Activated CD4-positive, alpha-beta T cell treated with anti-CD3 and anti-CD28 coated beads, Interleukin-2, amount 50 U/mL, for 4 hours (primary cell): ENCODE measurements at places on chromosomes 5 and 9.

GRCh38 chr5:177402271-177403043, 2.0 kb upstream of the PFN3 start:
- peak; percentile 64 for DNase-seq

DNA sequence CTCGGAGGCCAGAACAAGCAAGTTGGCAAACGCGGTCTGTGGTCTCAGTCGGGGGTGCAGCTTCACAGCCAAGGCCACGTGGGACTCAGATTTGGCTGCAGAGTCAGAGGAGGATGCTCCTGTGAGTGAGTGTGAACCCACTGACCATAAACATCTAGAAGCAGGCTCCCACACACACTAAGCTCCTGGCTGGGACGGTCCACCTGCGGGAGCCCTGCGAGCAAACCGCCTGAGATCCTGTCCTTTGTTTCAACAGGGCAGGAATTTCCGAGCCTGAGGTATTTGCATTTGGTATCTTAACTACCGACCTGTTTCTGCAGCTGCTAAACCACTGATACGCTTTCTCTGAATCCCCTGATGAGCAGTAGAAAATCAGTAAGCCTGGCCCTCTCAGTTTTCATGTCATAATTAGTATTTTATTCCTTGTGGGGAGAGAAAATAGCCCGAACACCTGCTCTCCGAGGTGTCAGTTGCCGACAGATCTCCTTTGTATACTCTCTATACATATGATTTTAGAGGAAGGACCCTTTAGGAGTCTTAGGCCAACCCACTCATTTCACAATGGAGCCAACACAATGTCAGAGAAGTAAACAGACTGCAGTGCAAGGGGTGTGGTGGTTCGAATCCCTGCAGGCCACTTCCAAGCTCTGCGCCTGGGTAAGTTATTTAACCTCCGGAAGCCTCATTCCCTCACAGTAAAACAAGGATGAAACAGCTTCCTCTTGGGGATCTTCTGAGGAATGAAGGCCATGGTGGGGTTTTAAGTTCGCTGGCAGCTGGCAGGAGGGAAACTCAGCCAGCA, 40.9 kb upstream of the PWWP2A start:
- DNase-seq: no peak

DNA sequence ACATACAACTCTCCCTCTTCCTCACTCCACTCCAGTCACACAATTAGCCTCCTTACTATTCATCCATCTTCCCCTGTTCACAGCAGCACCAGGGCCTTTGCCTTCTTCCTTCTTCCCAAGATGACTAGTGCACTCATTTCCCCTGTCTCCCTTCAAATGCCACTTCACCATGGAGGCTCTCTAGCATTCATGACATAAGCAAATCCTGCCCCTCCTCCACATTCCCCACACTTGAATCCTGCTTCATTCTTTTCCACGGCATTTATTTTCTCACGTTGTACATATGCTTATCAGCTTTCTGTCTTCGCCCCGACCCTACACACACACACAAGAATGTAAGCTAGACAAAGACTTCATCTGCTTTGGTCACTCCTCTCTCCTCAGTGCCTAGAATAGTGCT, 133.3 kb downstream of the CDK5RAP2 start:
- DNase-seq: no peak

GRCh38 chr5:73189871-73190376, 16.9 kb downstream of the TMEM174 start:
- no peak for DNase-seq

GRCh38 chr5:175535796-175536195, 57.4 kb downstream of the SFXN1 start:
- no peak for DNase-seq

- DNase-seq: no peak
Measured at GRCh38 chr5:99331061-99331460, 402.3 kb upstream of the CHD1 start.

GRCh38 chr9:34190996-34191892, 12.4 kb downstream of the UBAP1 start:
- no peak for DNase-seq

DNA sequence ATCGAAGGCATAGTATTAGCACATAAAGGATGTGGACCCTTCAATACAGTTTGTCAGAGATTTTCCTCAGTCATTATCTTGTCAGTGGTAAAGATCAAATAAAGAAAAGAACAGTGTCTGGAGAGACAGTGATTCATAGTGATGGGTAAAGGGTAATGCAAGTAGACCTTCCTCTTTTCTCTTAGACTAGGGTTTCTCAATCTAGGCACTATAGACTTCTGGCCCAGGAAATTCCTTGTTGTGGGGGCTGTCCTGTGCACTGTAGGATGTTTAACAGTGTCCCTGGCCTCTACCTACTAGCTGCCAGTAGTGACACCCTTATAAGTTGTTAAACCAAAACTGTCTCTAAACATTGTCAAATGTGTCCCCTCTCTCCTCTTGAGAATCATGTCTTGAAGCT, 6.9 kb downstream of the CAMK4 start:
- DNase-seq: no peak

- DNase-seq: no peak
Measured at GRCh38 chr5:72160959-72161358, 53.7 kb downstream of the MAP1B start.

DNA sequence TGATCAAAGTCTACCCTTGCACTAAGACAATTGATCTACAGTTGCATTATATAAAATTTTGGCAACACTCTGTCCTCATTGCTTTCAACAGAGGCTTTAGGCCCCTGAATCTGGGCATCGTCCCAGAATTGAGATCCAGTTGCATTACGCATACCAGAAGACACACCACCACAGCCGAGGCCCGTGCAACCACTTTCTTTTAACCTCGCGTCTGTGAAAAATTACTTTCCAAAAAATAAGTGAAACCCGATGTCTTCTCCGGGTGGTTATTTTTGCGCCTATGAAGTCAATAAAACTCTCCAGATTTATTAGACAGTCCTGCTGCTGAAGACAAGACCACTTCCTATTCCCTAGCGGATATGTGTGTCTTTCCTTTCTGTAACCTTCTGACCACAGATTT, 52.1 kb upstream of the NFIB start:
- no peak for DNase-seq

DNA sequence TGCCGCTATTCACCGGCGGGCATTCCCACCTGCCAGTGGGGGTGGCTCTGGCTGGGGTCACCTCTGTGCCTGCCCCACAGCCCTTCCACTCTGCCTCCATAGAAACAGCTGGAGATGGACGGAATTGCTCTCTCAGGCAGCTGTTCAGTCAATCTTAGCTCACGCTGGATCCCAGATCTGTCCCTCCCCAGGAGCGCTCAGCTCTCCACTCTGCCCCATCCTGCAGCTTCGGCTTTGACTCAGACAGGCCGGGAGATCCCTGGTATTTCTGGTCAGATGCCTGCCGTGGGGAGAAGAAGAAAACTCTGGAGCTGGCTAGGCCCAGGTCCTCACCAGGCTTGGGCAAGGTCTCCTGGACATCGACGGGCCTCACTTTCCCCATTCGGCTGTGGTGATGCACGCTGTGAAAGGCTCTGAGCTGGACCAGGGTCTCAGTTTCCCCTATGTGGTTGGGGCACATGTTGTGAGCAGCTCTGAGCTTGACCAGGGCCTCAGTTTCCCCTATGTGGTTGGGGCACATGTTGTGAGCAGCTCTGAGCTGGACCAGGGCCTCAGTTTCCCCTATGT, 7.6 kb upstream of the SLC9A3 start:
- no peak for DNase-seq

- DNase-seq: no peak
Measured at GRCh38 chr9:3873818-3874217, 348.0 kb upstream of the RFX3 start.

- DNase-seq: no peak
Measured at GRCh38 chr5:137279521-137280231, 219.4 kb downstream of the SPOCK1 start.

DNA sequence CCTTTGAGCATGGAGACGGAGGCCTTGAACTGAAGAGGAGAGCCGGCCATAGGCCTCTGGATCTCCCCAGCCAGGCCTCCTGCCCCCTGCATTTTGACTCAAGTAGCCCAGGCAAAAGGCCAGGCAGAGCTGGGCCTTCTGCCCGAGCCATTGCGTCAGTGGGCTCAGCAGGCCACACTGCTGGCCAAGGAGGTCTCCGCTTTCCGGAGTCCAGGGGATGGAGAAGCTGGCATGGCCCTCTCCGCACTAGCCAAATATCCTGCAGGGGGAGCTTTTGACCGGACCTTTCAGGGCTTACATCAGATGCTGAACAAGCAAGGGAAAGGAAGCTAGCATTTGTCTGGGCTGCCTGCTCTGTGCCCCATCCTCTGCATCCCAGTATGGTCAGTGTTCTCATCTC, 386.8 kb downstream of the TRIM36 start:
- DNase-seq: no peak

DNA sequence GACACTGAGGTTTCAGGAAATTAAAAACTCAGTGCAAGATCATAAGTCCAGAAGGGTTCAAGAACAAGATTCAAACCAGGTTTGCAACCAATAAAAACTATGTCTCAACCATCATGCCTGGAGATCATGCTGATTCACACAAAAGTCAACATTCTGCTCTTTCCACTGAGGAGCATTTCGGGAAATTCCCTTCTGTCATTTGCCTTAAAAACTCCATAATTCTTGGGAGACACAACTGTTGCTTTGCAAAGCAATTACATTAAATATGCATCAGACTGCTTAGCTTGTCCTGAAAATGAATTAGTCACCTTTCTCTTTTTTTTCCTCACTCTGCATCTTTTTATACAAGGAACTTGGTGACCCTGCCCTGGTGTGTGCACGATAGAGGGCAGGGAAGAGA, 275.9 kb upstream of the ZNF462 start:
- no peak for DNase-seq

DNA sequence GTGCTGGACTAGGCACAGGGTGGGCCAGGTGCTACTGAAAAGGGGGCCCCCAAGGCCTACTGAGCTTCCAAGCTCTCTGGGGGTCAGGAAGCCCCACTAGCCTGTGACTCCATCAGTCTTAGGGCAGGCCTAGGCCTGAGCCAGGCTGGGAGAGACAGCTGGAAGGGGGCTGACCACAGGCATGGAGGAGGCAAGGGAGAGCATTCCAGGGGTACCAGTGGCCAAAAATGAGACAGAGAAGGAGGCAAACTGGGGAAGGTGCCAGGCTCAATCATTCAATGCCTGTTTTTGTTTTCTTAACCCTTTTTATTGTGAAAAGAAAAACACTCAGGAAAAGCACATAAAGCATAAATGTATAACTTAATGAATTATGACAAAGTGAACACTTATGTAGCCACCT, 26.2 kb upstream of the TCF7 start:
- no peak for DNase-seq

DNA sequence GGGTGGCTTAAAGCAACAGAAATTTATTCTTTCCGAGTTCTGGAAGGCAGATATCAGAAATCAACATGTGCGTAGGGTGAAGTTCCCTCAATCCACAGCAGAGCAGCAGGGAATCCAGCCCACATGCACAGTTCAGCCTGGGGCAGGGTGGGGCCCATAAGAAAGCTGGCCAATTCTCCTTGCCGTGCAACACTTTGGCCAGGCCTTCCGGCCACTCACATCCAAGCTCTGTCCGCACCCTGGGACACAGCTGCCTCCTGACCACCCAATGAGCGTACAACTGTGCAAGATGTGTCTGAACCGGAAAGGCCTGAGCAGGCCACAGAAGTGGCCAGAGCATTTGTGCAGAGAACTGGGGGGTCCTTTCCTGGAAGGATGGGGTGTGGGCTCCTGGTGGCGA, 274.9 kb downstream of the GADD45G start:
- DNase-seq: no peak

GRCh38 chr5:25119650-25120049, 474.9 kb upstream of the CDH10 start:
- no peak for DNase-seq

- no peak for DNase-seq
Measured at GRCh38 chr5:151128817-151129216, 28.8 kb downstream of the ANXA6 start.

GRCh38 chr5:157993986-157994691, 135.2 kb upstream of the CLINT1 start:
- no peak for DNase-seq

GRCh38 chr5:176542135-176542595, 5.0 kb upstream of the RNF44 start:
- DNase-seq: peak; percentile 64

- no peak for DNase-seq
Measured at GRCh38 chr5:120447706-120448239, 16.3 kb upstream of the PRR16 start.

GRCh38 chr9:101514071-101514470, 19.6 kb upstream of the RNF20 start:
- DNase-seq: no peak

- DNase-seq: no peak
Measured at GRCh38 chr5:4215143-4215542, 619.5 kb downstream of the IRX1 start.

DNA sequence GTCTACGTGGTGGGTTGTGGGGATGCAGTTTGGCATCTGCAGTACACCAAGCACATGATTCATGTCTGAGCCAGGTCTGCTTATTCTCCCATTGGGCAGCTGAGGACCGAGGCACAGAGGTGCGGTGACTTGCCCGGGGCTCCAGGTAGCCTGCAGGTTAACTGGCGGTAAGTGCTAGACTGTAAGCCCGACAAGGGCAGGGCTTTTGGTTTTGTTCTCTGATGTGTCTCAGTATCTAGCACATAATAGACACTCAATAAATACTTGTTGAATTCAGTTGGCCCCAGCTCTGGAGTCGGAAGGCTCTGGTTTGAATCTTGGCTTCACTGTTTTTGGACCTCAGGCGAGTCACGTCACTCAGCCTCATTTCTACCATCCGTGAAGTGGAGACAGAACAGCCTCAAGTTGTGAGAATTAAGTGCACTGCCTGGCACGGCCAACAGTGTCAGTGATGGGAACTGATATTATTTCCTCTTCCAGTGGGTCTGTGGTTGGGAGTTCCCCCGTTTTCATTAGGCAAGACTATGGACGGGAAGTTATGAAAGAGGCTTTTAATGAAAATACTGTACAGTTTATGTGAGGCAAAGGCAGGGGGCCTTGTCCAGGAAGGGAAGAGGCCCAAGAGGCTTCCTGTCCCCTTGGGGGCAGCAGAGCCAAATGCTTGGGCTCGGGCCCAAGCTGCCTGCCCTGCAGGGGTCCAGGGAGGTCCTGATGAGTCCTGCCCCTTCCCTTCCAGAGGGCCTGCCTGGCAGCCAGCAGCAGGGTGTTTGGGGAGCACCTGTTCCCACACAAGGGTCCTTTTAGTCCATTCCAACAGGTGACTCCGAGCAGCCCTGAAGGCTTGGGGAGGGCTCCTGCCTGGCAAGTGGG, 3.3 kb downstream of the PRELID1 start:
- DNase-seq: no peak

DNA sequence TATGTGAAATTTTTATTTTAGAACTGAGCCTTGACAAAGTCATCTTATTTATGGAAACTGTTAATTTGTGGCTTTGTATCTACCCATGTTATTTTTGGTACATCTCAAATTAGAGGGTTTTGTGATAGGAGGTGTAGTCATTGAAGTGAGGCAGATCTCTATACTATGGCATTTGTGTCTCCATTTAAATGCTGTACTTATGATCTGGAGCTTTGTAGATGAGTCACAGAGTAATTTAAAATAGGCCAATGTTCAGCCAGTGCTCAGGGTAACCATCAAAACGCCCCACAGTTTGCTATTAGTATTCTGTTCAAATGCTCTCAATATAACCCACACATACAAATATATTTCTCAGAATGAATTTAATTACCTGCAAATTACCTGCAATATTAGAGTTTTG, 351.5 kb upstream of the KLF9 start:
- DNase-seq: no peak

GRCh38 chr9:114227288-114228015, 72.1 kb downstream of the COL27A1 start:
- no peak for DNase-seq

- DNase-seq: no peak
Measured at GRCh38 chr9:114301798-114302565, 20.9 kb upstream of the ORM1 start.

GRCh38 chr9:8491563-8491962, 692.0 kb upstream of the DMAC1 start:
- DNase-seq: no peak

- DNase-seq: no peak
Measured at GRCh38 chr9:97441729-97442128, 29.8 kb downstream of the TDRD7 start.
